Activated T-cell treated with anti-CD3 and anti-CD28 coated beads for 48 hours (primary cell): ENCODE measurements at places on chromosomes 2 and 18.

GRCh38 chr2:188244383-188244782 is 47.3 kb upstream of the GULP1 start:
- DNase-seq = no peak

DNA sequence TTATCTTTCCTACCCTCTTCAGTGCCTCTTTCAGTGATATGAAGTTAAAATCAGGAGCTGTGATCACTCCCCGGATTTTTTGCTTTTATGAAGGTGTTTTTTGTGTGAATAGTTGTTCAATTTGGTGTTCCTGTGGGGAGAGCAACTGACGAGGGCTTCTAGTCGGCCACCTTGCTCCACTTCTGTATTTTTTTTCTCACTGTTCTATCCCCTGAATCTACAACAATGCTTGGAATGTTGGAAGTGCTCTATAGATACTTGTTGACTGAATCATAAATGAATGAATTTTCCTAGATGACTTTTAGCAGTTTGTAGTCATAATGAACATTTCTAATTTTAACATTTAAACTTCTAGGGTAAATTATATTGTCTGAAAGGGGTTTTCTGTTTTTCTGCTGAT is 247.3 kb downstream of the ZNF385B start:
- no peak for DNase-seq

- DNase-seq = peak; percentile 23
Observed at GRCh38 chr18:13269521-13270011, 51.0 kb downstream of the LDLRAD4 start.

GRCh38 chr2:100297511-100297910 is 24.8 kb downstream of the LONRF2 start:
- DNase-seq = no peak

- DNase-seq = no peak
Observed at GRCh38 chr2:44928483-44929158, 12.9 kb upstream of the SIX3 start.

DNA sequence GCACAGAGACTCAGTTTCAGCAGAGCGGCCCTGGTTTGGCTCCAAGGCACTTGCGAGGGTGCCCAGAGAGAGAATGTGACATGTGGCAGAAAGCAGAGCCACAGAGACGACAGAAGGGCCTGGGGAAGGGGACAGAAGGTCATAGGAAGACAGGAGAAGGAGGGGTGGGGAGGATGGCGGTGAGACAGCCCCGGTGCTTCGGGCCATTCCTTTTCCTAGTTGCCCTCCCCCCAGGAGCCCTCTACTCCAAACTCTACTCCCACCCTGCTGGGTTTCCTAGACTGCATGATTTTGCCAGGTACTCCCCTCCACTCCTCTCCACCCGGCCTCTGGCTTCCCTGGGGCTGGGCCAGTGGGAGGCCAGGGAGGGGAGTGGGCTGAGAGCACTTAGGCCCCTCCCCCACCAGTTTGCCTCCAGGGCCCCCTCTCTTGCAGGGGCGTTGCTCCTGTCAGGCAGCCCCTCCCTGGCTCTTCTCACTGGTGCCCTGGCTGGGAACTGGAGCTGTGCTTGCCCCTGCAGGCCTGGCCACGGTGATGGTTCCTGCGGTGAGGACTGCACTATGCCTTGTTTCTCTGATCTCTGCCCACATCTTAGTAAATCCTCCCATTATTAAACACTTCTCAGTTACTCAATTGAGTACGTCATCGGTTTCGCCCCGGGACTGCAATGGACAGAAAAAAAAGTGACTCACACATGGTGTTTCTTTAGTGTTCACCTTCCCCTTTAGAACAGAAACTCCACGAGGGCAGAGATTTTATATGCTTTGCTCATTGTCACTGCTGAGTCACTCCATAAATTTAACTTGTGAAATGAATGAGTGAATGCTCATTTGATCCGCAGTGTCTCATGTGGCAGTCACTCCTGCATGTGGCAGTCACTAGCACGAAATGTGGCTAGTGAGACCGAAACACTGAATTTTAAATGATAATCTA is 58.7 kb upstream of the SP3 start:
- peak; percentile 49 for DNase-seq

- no peak for DNase-seq
Observed at GRCh38 chr2:56248965-56249742, 65.4 kb downstream of the CCDC85A start.

DNA sequence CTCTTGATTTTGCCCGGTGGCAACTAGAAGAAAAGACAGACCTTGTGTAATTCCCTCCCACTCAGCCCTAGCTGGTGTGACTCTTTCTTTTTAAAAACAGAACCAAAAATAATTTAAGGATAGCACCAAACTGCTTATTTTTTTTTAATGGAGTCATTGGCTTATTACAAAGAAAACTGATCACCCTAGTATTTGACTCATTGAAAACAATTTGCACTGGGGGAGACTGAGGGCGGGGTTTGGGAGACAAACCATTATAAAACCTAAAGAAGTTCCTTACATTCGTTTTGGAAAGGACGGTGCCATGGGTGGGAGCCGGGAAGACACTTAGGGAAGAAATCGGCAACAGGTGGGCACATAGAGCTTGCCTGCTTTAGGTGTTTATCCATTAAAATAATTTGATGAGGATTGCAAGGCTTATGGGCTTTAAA is 2.5 kb downstream of the PAX3 start:
- no peak for DNase-seq

GRCh38 chr2:85181844-85182456 is 48.8 kb downstream of the TCF7L1 start:
- no peak for DNase-seq

DNA sequence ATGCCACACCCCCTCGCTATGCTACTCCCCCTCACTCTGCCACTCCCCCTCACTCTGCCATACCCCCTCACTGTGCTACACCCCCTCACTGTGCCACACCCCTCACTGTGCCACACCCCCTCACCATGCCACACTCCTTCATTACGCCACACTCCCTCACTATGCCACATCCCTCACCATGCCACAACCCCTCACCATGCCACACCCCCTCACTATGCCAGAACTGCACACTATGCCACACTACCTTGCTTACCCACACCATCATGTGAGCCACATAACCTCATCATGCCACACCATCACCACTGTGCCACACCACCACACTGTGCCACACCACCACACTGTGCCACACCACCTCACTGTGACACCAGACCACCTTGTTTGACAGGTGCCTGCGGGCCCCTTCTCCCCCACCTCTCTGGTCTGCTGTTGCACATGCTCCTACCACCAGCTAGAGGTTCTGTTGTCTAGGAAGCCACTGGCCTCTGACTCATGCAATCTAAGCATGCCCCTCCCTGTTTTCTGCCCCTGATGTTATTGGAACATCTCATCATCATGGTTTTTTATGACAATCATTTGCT is 22.0 kb downstream of the MARCHF4 start:
- DNase-seq = no peak

GRCh38 chr2:21358976-21359375 is 235.2 kb downstream of the TDRD15 start:
- DNase-seq = no peak

- DNase-seq = peak; percentile 53
Observed at GRCh38 chr18:13266218-13267100, 47.9 kb downstream of the LDLRAD4 start.

DNA sequence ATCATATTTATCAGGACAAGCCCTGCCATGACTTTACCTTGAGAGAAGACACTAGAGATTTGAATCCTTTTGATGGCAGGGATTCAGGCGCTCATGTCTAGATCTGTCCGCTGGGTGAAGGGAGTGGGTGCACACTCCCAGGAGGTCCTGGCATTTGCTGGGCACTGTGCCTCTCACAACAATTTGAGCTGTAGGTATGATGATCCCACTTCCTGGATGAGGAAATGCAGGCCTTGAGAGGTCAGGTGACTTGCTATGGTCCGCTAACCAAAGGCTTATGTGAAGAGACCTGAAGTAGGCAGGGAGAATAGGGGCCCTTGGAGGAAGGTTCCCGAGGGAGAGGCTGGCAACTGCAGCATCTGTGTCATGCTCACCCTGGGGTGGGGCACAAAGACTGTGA is 206.1 kb downstream of the HAUS1 start:
- DNase-seq = no peak

- DNase-seq = no peak
Observed at GRCh38 chr2:17608251-17608650, 67.8 kb downstream of the VSNL1 start.

DNA sequence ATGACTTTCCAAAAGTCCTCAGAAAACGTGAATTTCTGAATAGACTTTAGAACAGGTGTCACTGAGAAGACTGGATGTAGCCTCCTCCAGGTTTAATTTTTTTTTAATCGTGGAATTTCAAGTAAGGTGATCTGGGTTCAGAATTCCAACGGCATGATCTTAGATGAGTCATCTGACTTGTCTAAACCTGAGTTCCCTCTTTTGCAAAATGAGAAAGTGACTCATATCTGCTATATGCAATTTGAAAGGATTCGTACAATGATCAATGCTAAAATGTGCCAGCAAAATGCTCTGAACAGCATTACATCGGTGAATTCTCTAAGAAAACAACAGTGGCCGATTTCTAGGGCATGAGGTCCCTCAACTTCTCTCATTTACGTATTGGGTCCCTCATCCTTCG is 69.1 kb upstream of the ZNF516 start:
- no peak for DNase-seq

GRCh38 chr2:216678813-216679657 is 16.3 kb downstream of the IGFBP5 start:
- DNase-seq = no peak

DNA sequence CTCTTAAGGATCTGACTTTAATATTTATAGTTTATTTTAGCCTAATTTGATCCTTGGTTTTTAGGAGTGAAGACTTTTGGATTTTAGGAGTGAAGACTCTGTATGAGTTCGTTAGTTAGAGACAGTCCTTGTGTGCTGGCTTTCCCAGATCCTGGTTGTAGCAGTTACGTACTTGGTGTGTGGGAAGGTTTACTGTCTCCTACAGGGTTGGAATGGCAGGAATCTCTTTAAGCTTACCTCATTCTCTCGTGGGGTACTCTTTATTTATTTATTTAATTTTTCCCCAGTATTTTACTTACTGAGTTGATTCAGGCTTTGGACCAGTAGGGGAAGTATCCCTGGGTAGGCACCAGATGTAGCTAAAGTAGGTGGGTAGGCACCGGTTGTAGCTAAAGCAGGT is 1.8 kb upstream of the CXCR2 start:
- DNase-seq = no peak

- no peak for DNase-seq
Observed at GRCh38 chr2:54941248-54941984, 108.8 kb downstream of the RTN4 start.

GRCh38 chr2:201915446-201915845 is 109.1 kb downstream of the CDK15 start:
- DNase-seq = no peak

GRCh38 chr2:11212645-11213044 is 57.4 kb downstream of the SLC66A3 start:
- no peak for DNase-seq

DNA sequence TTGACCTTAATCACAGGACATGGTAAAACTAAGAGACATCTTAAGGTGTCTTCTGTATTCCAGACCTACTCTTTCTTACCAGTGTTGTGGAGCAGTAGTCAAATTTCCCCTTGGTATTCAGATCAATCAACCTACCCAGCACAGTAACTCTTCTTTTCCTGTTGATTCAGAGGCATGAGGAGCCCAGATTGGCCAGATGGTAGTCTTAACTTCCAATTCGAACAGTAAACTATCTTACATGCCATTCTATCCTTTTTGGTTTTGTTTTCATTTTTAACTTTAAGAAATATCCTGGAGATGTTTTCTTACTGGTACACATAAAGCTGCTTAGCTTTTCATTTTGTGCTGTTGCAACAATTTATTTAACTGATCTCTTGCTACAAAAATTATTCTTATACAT is 630.3 kb upstream of the PKDCC start:
- DNase-seq = no peak

DNA sequence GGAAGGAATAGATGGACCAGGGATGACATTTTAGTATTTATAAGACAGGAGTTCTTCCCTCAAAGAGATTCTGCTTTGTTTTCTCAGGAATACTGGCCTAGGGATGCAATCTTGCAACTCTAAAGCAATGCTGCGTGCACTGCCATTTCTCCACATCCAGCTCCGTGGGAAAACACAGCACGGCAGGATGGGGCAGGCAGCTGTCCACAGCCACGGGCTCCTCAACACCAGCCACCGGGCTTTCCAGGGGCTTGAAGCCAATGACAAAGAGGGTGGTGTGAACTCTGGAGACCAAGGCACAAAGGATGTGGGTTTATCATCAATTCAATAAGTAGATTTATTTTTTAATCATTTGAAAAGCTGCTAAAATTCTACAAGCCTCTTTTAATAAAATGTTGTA is 49.3 kb downstream of the CABYR start:
- no peak for DNase-seq

DNA sequence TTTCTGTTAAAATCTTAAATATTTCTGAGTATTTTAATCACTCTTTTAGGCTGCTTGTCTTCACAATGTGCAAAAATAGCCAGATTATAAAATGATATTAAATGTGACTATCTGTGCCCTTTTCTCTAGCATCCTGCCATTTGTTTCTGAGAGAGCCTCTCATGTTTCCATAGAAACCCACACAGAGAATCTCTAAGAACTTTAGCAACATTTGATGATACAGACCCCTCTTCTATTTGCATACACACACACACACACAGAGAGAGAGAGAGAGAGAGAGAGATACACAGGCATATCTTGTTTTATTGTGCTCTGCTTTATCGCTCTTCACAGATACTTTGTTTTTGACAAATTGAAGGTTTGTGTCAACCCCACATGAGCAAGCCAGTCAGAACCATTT is 134.5 kb upstream of the DDX18 start:
- no peak for DNase-seq

- no peak for DNase-seq
Observed at GRCh38 chr18:77134611-77135010, 2.0 kb upstream of the MBP start.

GRCh38 chr2:223500709-223501108 is 101.5 kb downstream of the SCG2 start:
- DNase-seq = no peak

GRCh38 chr18:11980163-11980493 is 1.2 kb upstream of the IMPA2 start:
- DNase-seq = no peak

GRCh38 chr2:68756178-68756577 is 21.6 kb downstream of the ARHGAP25 start:
- no peak for DNase-seq

DNA sequence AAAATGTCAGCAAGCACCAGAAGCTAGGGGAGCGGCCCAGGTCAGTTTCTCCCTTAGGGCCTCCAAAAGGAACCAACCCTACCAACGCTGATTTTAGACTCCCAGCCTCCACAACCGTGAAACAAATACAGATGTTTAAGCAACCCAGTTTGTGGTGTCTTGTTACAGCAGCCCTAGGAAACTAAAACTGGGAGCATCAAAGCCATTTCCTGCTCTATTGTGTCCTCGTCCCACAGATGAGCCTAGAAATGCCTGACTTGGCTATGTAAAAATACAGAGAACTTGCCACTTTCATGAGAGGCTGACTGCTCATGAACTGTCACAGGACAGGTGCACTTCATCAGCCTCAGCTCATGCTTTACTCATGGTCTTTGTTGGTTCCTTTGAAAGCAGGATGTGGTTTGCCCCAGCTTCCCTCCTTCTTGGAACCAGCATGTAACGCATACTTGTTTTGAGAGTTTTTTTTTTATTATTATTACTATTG is 97.6 kb upstream of the SLC39A10 start:
- peak; percentile 46 for DNase-seq

- DNase-seq = no peak
Observed at GRCh38 chr2:178484245-178485041, 4.2 kb downstream of the PLEKHA3 start.

GRCh38 chr2:85063981-85064599 is 69.1 kb upstream of the TCF7L1 start:
- DNase-seq = no peak

GRCh38 chr2:148306027-148306426 is 285.1 kb downstream of the MBD5 start:
- DNase-seq = no peak
